ENCODE measurements at places on chromosomes 2 and 18.

- no peak for DNase-seq
Measured at GRCh38 chr18:6401687-6402086, 13.0 kb downstream of the L3MBTL4 start.

GRCh38 chr2:135424849-135425248 is 106.2 kb downstream of the ZRANB3 start:
- no peak for DNase-seq

- DNase-seq, result no peak
Measured at GRCh38 chr2:212592695-212593094, 54.1 kb upstream of the ERBB4 start.

DNA sequence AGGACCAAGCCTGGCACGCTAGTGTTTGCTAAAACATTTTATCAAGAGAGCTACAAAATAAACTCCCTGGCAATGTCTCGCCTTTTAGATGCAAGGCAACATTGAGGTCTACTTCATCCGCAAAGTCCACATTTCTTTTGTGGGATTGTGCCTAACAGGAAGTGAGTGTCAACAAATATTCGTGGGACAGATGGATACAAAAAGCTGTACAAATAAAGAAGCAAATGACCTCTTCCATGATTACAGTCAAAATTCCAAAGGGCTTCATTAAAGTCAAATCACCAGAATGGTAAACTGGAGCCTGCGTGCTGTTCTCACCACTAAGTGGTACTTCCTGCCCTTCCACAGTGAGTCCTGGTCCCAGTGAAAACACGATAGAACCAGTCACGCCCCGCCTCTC is 40.4 kb downstream of the L3MBTL4 start:
- DNase-seq, result no peak

DNA sequence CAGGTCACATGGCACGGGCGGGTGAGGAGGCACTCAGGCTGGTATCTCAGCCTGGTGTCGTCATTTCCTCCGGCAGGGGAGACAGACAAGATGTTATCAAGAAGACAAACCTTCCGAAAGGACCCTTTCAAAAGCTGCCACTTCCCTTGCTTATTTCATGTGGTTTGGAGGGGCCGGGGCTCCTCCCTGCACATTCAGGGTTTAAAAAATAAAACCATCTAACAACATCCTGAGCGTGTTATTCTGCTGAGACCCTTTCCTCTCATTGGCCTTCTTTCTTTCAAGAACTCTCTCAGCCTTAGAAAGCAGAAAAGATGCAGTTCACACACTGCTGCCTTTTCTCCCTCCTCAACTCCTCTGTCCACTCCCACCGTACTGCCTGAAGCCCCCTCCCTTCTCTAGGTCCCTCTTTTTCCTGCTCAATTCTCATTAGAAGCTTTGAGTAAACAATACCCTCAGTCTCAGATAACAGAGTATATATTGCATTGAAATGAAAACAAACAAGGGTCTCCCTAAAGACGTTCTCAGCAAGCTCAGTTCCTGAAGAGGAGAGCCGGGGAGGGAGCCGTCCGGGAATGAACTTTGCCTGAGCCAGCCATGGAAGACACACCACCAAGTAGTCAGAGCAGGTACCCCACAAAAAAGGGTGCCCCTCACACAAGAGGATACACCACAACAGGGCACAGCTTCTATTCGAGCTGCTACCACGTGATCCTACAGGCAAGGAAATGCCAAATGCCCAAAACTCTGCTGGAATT is 9.7 kb downstream of the SMAD7 start:
- peak; percentile 56 for DNase-seq

DNA sequence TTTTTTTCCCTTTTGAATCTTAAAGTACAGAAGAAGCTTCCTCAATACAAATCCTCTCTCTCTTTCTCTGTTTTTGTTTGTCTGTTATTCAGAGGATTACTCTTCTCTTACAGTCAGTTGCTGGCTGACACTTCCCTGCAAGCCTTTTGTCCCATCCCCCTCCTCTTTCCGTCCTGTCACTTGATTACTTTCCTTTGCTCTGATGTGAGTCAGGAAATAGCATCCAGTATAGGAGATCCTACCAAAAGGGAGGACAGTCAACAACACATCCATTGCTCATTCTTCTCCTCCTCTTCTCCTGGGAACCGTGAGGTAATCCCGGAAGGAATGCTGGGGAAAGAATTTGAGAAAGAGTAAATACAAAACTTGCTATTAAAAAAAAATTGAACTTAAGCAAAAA is 79.3 kb upstream of the SCN7A start:
- DNase-seq, result no peak

DNA sequence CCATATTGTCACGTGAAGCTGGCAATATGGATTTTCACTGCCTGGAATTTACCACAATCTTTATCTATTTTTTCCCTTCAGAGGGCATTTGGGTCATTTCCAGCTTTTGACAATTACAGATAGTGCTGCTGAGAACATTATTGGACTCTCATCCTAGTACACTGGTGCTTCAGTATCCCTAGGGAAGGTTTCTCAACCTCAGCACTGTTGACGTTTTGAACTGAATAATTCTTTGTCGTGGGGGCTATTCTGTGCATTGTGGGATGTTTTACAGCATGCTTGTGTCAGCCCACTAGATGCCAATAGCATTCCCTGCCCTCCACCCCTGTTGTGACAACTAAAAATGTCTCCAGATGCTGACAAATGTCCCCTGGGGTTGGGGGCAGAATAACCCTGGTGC is 185.7 kb downstream of the TPGS2 start:
- no peak for DNase-seq

DNA sequence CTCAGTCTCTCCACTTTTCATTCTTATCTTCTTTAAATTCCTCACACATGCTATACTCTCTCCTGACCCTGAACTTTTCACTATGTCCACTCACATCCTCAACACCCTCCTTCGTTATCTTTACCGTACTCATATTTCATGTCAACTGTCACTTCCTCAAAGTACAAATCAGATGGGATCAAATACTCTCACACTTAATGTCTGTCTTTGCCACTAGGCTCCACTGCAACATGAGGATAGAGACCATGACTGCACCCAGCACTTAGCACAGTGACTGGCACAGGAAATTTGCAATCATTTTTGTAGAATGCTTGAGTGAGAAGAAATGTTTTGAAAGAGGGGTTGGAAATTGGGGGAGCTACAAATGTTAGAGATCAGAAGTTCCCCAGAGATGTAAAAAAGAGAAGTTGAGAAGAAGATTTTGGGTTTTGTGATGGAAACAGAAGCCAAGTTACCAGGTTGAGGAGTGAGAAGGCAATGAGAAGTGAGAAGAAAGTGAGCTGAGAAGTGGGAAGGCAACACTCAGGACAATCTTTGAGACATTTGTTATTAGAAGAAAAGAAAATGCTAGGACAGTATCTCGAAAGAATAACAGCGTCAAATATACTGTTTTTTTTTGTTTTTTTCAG is 87.0 kb downstream of the CCDC141 start:
- DNase-seq, result no peak

DNA sequence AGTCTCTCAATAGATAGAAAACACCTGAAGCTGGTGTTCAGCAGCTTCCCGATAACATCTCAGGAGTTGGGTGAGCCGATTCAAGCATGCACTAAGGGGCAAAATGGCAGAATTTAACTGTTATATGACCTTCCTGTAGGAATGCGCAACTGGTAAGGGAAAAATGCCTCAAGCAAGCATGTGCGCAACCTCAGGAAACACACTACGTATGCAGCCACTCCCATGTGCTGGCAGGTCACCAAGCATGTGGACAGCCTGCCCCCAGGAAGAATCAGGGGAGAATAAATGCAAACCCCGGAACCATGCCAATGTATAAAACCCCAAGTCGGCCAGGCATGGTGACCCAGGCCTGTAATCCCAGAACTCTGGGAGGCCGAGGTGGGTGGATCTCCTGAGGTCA is 645.6 kb downstream of the NYAP2 start:
- no peak for DNase-seq

GRCh38 chr18:59623456-59624368 is 73.5 kb downstream of the CCBE1 start:
- no peak for DNase-seq

- DNase-seq, result no peak
Measured at GRCh38 chr2:176122052-176122682, 352 bp upstream of the HOXD9 start.

- no peak for DNase-seq
Measured at GRCh38 chr18:77129150-77129551, 3.4 kb downstream of the MBP start.

DNA sequence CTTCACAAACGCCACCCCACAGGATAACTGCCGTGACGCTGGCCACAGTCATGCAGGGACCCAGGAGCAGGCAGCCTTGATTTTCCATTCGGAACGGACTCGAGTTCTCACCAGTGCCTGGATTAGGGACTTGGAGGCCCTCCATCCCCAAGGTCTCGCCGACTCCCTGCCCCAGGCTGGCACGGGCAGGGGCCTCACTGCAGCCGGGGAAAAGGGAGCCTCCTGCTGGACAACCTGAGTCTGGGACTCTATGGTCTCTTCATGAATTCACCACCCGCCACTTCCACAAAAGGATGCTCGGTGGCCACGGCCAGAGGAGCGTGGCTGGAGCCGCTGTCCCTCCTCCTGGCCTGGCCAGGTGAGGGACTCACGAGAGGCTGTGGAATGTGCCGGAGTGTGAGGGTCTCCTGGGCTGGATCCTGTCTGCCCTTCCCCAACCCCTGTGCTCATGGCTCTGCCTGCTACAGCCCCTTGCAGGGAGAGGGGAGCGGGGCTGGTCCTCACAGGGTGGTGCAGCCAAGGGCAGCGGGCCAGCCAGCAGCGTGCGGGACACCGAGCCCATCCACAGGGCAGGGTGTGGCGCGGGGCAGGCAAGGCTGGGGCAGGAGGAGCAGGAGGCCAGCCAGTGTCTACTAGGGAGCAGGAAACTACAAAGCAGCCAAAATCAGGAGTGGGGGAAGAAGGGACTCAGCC is 42.3 kb downstream of the AQP12A start:
- DNase-seq, result no peak

- DNase-seq, result no peak
Measured at GRCh38 chr18:25223211-25223610, 128.8 kb downstream of the ZNF521 start.

GRCh38 chr2:105698820-105699219 is 45.9 kb upstream of the NCK2 start:
- no peak for DNase-seq

DNA sequence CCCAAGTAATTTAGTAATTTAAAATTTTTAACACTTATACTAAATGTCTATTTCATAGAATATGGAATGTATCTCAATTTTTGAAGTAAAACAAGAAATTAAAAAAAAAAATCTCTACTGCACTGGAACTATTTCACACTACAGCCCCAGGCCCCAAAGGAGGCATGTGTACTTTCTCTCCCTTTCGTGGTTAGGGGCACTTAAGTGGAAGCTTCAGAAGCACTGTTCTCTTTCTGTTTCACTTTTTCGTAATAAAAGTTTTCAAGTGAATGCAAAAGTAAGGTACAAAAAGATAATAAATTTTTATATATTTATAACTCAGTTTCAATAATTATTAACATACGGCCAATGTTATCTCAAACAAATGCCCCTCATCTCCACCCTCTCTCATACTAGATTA is 123.8 kb upstream of the STON1 start:
- DNase-seq, result no peak

- no peak for DNase-seq
Measured at GRCh38 chr18:9322744-9323143, 11.8 kb upstream of the TWSG1 start.

DNA sequence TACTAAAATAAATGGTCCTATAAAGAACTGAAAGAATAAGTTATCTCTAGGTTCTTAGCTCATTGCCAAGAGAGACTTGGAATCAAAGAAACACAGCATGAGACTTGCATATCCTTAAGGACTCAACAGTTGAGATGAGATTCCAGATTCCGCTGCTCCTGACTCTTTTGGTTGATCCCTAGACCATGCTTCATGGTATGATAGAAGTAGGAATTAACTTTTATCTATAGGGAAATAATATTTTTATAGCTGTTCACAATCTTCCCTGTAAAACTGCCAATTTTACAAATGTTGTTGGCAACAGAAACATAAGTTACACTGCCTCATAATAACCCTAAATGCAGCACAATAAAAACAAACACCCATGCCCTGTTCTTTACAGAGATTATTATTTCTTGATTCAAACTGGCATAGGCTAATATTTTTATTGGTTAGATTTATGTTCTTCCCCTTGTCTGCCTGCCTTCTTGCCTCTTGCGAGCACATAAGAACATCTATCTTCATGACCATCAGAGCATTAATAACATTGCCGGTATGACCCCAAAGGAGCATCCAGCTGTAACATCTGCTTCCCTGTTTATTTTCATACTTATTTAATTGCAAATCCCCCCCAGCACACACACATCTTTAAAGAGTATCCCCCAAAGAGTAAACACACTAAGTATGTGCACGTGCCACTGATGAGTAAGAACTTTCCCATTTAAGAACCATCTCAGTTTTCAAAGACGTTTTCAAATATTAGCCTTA is 735.7 kb upstream of the SLC8A1 start:
- no peak for DNase-seq

DNA sequence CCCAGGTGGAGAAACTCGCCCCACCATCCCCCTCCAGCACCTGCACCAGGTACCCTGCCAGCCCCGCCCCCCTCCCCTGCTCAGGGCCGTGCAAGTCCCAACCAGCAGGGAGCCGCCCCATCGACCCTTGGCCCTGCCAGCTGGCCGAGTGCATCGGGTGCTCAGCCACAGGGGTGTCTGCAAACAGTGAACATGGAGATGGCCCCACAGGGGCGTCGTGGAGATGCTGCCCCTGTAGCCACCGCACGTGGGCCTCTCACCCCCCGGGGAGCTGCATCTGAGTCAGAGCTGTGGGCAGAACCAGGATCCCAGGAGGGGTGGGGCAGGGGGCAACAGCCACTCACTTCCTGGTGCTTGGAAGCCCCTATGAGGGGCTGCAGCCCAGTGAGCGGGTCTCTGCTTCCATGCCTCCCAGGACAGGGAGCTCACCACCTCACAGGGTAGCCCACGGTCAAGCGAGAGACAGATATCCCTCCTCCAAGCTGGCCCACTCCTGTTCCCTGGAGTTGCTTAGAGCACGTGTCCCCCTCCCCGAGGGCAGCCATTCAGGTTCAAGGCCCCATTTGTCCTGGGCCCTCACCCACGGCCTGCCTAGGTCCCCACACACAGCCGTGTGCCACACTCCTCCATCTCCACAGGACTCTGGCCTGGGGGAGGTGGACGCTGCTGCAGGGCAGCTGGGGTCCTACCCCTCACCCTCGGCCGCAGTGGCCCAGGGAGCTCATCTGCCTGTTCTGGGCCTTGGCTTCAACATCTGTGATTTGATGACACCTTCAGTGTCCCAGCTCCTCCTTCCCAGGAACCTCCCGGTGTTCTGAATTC is 1.1 kb upstream of the MAB21L4 start:
- DNase-seq, result no peak

GRCh38 chr2:40435426-40436092 is 16.3 kb downstream of the SLC8A1 start:
- no peak for DNase-seq

DNA sequence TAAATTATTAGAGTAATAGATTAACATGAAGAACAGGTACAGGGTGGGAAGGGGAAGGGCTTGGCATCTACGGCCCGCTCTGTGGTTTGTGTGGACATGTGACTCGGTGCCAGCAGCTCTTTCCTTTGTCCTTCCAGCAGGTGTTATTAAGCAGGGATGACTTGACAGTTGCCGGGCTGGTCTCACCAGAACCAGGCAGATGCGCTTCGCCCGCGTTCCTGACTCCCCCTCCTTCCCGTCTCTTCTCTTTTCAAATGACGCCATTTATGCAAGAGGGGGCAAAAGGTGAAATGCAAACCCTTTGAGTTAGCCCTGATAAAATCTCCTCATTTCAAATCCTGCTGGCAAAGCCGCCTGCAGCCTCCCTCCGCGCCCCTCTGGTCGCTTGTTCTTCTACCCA is 38.9 kb upstream of the MGAT4A start:
- no peak for DNase-seq

- DNase-seq, result no peak
Measured at GRCh38 chr2:200408428-200409316, 101.2 kb downstream of the KCTD18 start.
